ENCODE measurements at places on chromosomes 11 and 22.

GRCh38 chr22:46386312-46386711 is 50.8 kb downstream of the TRMU start:
- no peak for DNase-seq

GRCh38 chr22:29569011-29569678 is 11.8 kb downstream of the NIPSNAP1 start:
- DNase-seq, result no peak

- DNase-seq, result no peak
Measured at GRCh38 chr11:1151366-1152315, 6.1 kb upstream of the MUC5AC start.

- peak; percentile 85 for DNase-seq
Measured at GRCh38 chr11:9066433-9066925, 24.9 kb downstream of the SCUBE2 start.

GRCh38 chr11:28104425-28104824 is 3.5 kb downstream of the KIF18A start:
- DNase-seq, result no peak

- DNase-seq, result peak; percentile 22
Measured at GRCh38 chr11:26708736-26709456, 13.0 kb downstream of the SLC5A12 start.

DNA sequence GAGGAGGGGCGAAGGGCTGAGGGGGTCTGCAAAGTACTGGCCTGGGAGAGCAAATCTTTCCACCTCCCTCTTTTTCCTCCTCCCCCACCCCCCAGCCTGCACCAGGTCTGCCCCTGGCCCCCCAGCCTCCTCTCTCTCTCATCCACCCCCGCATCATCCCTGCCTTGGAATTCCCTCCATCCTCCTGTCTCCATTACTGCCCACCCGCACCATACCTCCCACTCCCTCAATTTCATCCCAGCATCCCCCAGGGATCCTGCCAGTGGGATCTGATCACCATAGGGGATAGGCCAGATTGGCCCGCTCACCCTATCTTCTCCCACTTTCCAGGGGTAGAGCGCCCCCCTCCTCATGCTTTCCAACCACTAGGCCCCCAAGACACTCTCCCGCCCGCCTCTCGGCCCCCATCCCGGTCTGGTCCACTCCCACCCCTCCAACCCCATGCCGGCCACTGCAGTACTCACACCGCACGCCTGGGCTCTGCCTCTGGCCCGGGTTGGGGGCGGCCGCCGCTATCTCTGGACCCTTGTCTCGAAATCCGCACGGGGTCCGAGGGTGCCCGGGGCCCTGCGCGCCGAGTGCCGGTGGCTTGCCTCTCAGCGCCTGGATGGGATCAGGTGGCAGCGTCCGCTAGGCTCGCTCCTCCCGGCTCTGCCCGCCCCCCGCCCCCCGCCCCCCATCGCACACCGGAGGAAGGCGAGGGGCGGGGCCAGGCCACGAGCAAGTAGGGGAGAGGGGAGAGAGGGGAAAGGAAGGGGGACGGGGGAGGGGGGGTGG is at the start of gene GAL3ST3:
GAL3ST3 (minus strand) TSS at position 615 of the 777 bp plus-strand sequence. CDS start 3,746 bp downstream, outside the sequence.
- DNase-seq, result peak; percentile 75

DNA sequence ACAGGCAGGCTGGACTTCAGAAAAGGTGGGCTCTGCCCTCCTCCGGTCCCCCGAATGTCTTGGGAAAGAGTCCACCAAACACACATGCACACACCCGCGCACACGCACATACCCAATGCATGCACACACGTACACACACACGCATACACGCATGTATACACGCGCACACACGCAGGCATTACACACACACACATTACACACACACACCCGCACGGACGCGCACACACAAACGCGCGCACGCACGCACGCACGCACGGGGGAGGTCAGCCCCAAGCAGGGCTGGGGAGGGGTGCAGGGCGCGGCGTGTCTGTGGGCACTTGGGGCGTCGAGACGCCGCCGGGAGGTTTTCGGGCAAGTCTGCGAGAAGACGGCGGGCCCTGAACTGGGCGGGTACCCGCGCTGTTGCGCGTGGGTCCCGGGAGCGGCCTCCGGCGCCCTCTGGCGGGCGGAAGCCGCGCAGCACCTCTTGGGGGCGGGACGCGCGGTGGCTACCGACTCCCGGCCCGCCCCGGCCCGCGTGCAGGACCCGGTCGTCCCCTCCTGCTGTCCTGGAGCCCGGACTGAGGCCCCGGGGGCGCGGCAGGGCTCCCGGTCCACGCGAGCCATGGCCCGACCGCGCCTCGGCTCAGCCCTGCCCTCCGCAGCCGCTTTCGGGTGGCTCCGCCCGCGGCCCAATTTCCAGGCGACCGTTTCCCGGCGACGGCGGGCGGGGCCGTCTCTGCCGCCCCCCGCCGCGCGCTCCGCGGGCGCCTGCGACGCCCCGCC is 3.6 kb downstream of the SEPTIN5 start:
- peak; percentile 87 for DNase-seq

DNA sequence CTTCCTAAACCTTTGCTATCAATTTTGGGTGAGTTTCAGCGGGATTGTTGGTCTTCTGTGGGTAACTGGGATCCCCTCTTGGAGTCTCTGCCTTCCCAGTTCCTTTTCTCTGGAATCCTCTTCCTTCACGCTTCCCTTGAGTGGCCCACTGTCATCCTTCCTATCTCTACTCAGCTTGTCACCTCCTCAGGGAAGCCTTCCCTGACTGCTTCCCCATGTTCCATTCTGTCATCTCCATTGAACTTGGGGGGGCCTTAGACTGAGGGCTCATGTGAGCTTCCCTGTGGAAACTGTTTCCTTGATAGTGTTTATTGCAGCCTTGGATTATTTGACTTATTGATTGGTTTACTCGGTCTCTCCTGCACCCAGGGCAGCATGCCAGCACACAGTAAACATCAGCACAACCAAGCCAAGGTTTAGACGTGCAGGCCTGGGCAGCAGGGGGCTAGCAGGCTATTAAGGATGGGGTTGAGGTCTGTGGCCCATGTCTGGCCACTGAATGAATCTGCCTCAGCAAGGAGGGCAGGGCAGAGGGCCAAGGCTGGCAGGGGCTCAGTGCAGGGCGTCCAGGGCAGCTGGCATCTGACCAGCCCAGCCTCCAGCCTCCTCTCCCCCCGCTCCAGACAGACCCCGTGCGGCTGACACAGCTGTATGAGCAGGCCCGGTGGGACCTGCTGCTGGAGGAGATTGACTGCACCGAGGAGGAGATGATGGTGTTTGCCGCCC is 7.2 kb downstream of the TRPT1 start:
- no peak for DNase-seq

DNA sequence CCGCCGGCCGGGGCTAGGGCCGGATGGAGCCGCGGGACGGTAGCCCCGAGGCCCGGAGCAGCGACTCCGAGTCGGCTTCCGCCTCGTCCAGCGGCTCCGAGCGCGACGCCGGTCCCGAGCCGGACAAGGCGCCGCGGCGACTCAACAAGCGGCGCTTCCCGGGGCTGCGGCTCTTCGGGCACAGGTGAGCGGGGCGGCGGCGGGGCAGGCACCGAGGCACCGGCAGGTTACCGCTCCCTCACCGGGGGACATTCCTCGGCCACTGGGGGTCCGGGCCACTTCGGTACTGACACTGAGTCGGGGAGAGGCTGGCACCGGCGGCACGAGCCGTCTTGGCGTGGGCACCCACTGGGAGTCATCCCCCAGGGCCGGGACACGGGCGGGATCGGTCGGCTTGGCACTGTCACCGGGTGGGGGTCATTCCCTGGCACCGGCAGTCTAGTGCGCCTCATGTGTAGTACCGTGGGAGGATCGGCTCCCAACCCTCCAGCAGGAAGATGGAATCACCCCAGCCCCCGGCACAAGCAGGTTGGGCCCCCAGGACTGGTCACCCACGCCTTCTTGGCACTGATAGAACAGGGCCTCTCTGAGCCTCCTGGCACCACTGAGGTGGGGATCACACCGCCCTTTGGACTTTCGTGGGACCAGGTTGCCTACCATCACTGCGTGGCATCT is 511 bp downstream of the DGKZ start:
- DNase-seq, result no peak

DNA sequence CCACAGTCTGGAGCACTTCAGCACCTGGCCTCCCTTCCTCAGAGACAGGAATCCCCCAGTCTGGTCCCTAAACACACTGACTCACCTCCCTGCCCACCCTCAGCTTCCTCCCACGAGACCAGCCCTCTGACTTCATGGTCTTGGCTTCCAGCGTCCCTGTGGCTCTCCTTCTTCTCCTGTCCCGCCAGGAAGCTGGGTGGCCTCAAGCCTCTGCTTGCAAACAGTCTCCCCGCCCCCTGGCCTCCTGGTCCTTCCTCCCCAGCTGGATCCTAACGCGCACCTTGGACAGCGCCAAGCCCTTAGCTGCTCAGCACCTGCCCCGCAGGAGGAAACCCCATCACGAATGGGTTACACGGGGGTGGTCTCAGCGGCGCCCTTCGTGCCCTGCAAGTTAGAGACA is 4.5 kb downstream of the NCF4 start:
- DNase-seq, result no peak

DNA sequence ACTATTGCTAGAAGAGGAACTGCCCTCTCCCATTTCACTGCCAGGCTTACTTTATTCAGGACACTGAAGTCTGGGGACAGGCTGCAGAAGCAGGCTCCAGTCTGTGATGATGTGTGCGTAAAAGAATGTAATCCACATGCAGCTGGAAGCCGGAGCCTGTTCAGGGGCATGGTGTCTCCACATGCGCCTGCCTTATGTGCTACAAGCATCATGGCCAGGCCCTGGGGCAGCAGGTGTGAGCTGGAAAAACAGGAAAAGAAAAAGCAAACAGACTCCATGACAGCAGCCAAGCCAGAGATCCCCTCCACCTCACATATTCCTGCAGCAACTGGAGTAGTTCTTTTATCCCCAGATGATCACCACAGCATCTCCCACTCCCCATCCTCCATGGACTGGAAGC is 33.4 kb downstream of the ARFGAP2 start:
- peak; percentile 74 for DNase-seq

- DNase-seq, result no peak
Measured at GRCh38 chr11:33689501-33689900, 11.1 kb downstream of the C11orf91 start.

- no peak for DNase-seq
Measured at GRCh38 chr11:1438967-1439330, 47.6 kb downstream of the MOB2 start.

GRCh38 chr22:36386351-36386899 is 1.3 kb downstream of the MYH9 start:
- peak; percentile 81 for DNase-seq

DNA sequence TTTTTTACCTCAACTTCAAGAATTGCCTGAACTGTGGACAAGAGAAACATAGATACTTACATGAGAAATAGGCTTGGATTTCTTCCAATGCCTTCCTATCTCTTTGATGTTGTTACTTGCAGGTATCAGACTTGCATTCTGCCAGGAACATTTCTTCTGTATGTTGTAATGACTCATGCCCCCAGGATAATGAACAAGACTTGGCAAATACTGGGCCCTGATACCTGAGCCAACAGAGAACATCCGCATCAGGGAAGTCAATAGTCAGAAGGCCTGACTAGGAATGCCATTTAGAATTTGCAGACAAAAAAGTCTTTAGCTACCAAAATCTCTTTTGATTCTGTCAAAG is 273.7 kb upstream of the KIRREL3 start:
- DNase-seq, result no peak

DNA sequence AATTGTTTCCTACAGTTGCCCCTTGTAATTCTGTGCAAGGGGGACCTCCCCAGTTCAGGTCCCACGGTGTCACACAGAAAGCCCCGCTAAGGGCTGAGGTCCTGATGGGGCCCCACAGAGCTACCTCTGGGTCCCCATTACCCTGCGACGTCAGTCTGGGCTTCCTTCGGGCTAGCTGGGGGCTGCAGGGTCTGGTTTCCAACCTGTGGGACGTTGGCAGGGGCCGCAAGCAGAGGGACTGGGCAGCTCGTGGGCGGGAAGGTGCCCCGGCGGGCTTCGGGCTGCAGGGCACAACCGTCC is 698 bp downstream of the SLC37A4 start:
- no peak for DNase-seq

DNA sequence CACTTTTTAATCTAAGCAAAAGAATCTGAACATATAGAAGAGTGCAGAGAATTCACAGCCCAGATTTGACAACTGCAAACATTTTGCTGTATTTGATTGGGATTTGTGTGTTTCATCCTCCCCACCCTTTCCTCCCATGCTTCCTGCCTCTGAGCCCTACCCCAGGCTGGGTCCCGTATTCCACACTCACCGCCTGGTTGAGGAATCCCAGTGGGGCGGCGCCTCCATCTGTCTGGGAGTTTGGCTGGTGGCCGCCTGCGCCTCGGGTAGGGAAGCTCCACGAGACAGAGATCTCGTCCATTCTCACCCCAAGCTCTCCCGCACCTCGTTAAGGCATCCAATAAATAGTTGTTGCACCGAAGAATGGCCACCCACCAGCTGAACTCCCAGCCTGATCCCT is 105.9 kb upstream of the SLC22A12 start:
- no peak for DNase-seq

- peak; percentile 52 for DNase-seq
Measured at GRCh38 chr11:42890773-42891172, 421.0 kb upstream of the API5 start.

- peak; percentile 79 for DNase-seq
Measured at GRCh38 chr11:57340039-57340615, 2.0 kb downstream of the P2RX3 start.

GRCh38 chr11:31786996-31787685 is 24.0 kb downstream of the PAX6 start:
- DNase-seq, result peak; percentile 84

DNA sequence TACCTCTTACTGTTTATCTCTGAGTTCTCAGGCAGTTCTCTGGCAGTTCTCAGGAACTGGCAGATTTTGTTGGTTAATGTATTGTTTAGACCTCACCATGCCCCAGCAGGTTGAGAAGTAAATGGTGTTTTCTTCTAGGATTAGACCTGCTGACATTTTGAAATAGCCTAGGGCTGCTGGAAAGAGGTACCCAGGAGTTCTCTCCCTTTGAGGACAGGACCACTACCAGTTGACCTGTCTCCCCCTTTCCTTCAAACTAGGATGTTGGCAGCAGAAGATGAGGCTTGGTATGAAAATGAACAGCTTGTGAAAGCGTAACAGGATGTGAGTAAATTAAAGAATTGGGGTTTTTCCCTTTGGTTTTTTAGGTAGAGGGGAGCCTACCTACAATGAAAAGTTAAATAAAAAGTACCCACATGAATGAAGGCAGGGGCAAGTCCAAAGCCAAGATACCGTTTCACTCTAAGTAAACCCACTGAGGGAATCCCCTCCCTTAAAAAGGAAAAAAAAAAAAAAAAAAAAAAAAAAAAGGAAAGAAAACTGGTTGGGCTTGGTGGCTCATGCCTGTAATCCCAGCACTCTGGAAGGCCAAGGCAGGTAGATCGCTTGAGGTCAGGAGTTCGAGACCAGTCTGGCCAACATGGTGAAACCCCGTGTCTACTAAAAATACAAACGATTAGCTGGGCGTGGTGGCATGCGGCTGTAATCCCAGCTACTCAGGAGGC is 96.2 kb downstream of the PDHX start:
- no peak for DNase-seq

GRCh38 chr11:100832829-100833228 is 145.7 kb downstream of the ARHGAP42 start:
- no peak for DNase-seq

GRCh38 chr22:41288245-41288946 is 2.4 kb upstream of the RANGAP1 start:
- no peak for DNase-seq

GRCh38 chr22:44182588-44183286 is 2.0 kb downstream of the PARVG start:
- no peak for DNase-seq

- peak; percentile 90 for DNase-seq
Measured at GRCh38 chr22:46798366-46799350, 36.2 kb downstream of the TBC1D22A start.

Data from eye (tissue), 1 donor.